Hepatocyte (in vitro differentiated cells): ENCODE measurements at places on chromosomes 2 and 18.

DNA sequence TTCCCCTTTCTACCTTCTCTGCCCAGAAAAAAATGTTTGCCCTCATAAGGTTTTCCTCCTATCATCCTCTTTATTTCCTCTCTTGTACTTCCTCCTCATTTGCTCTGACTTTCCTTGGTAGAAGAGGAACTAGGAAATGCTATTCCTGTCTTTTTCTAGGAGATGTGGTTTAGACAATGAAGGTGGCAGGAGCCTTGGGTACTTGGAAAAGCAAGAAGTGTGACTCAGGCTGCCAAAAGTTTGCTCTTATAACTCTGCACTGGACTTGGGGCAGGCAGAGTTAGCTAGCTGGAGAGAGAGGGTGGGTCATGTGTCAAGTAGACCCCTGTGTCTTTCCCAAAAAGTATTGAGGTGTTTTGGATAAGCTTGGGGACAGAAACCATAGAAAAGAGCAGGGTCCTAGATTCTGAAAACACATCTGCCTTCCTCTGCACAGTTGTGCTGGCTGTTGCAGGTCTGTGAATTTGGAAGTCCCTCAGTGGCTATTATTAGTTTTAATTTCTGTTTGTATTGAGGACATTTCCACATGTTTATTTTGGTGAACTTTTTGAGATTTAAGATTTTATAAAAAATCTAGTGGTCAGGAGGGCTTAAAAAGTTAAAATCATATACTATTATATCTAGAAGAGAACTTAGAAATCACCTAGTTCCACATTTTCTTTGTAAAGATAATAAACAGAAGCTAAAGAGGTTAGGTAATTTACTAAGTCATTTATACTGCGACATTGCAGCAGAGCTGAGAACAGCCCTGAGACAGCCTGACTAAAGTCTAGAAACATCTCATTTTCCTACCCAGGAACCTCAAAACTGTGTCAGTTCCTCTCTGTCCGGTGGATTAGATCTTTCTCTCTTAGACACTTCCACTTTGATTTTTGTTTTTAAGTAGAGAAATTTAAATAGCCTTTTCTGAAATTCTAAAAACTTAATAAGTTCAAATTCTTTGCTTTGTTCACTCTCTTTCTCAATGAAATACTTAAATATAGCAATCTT is 16.0 kb downstream of the INSIG2 start:
- DNase-seq: no peak

- no peak for DNase-seq
Observed at GRCh38 chr2:234768608-234769196, 183.1 kb upstream of the SH3BP4 start.

GRCh38 chr2:96397756-96398530 is 62.4 kb downstream of the NCAPH start:
- no peak for DNase-seq

GRCh38 chr2:172977270-172978062 is 98.2 kb upstream of the MAP3K20 start:
- no peak for DNase-seq
